Endodermal cell (in vitro differentiated cells): ENCODE measurements at places on chromosomes 3 and 15. TPM values are rescaled to one million over a fixed set of nuclear protein-coding genes. Genes with fewer than 3 reads are reported as not detected.

PTPRG gene
- 92.1 and 108 TPM in 2 replicates for total RNA-seq

GUCA1C gene
- total RNA-seq, result not detected in 2 replicates

SI gene
- not detected in 3 replicates for total RNA-seq

PCOLCE2 gene
- 11.5 to 18.3 TPM (median 17.0 TPM) in 3 replicates for total RNA-seq

CCR5 gene
- total RNA-seq, result not detected in 3 replicates

GRCh38 chr3:46492890-46493547 is 4.8 kb upstream of the RTP3 start:
- no peak overlapping the region for H3K4me3 ChIP-seq
- H3K27ac ChIP-seq, result no peak overlapping the region
- no peak for DNase-seq
- H3K36me3 ChIP-seq, result no peaks in the 10 kb centered on the region
- no peaks in the 10 kb centered on the region for H3K27me3 ChIP-seq

DNA sequence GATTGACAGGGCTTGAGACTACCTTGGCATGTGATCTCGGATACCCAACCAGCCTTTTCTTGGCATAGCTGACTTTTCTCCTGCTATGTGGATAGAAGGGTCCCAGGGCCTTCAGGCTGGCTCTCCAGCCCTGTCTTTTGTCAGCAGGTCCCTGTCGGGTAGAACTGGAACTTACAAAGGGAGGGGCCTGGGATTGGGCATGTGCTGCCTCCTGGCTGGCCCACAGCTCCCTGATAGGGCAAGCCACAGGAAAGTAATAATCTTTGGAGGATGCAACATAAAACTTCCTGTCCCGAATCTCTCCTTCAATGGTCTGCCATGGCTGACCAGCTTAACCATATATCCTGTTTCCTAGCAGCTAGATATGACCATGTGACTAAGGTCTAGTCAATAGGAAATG is 89.1 kb downstream of the ABHD5 start:
- H3K4me3 ChIP-seq, result no peak overlapping the region
- no peak overlapping the region for H3K27ac ChIP-seq
- peaks cover 4% of the 10 kb centered on the region for H3K4me1 ChIP-seq
- no peaks in the 10 kb centered on the region for H3K27me3 ChIP-seq
- no peaks in the 10 kb centered on the region for H3K36me3 ChIP-seq
- peak; percentile 13 for DNase-seq

DNA sequence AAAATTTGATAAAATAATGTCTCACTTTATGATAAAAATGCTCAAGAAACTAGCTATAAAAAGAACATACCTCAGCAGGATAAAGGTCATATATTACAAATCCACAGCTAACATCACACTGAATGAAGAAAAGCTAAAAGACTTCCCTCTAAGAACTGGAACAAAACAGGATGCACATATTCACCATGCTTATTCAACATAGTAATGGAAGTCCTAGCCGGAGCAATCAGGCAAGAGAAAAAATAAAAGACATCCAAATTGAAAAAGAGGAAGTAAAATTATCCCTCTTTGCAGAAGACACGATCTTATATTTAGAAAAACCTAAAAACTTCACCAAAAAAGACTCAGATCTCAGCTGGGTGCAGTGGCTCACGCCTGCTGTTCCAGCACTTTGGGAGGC is 34.0 kb downstream of the SENP7 start:
- no peaks in the 10 kb centered on the region for H3K27me3 ChIP-seq
- H3K4me1 ChIP-seq, result no peaks in the 10 kb centered on the region
- H3K4me3 ChIP-seq, result no peak overlapping the region
- no peak overlapping the region for H3K27ac ChIP-seq

DNA sequence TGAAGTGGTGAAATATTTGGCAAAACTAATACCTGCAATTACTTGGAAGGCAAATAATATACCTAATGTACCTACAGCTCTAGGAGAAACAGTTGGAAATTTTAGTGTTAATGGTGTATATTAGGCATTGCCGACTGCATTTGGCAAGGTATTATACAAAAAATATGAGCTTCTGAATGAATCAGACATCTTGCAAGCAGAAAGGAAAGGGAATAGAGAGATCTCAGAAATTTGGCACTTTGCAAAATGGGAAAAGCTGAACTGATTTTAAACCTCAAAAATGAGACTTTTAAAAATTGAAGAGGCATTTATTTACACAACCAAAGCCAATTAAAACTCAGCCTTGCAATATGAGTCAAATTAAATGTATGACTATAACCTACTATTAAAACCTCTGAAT is 40.2 kb upstream of the C15orf61 start:
- no peak for DNase-seq
- peaks cover 33% of the 10 kb centered on the region for H3K27me3 ChIP-seq
- H3K4me3 ChIP-seq, result no peak overlapping the region
- no peak overlapping the region for H3K27ac ChIP-seq
- H3K36me3 ChIP-seq, result no peaks in the 10 kb centered on the region
- no peaks in the 10 kb centered on the region for H3K4me1 ChIP-seq

- no peaks in the 10 kb centered on the region for H3K36me3 ChIP-seq
- no peak overlapping the region for H3K27ac ChIP-seq
- no peaks in the 10 kb centered on the region for H3K27me3 ChIP-seq
- no peak overlapping the region for H3K4me3 ChIP-seq
- no peaks in the 10 kb centered on the region for H3K4me1 ChIP-seq
Observed at GRCh38 chr15:42324308-42324707, 35.0 kb upstream of the CAPN3 start.

DNA sequence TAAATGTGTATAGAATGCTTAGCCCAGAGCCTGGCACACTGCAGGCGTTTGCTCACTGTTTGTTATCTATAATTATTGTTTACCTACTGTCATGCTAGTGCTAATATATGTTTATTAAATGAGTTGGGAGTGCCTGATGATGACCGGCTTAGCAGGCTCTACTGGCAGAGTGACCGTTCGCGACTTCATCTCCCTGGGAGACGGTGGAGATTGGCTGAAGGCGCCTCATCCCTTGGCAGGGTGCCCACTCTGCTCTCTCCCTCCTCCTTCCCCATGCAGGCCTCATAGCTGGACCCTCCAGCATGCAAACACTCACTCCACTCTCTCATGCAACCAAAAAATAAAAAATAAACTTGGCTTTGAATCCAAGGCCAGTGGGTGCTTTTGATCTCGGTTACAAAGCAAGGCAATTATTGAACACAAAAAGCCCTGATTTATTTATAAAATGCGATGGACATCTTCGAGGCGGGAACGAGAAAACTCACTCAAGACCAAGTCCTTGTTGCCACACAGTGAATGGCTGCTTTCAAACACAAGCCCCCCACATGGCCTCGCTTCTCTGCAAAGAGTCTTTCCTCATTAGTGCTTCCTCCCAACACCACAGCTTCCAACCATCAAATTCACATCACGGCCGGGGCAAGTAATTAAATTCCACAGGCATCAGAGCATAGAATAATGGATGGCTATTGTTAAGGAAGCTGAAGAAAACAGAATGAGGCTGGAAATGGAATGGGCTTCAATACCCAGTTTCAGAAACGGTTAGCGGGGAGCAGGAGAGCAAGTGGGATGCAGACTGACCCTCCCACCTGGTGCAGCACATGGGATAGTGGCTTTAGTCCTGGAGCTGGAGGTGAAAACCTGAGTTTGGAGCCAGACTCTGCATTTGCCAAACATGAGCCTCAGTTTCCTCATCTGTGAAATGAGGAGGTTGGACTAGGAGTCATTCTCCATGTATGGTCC is 135.7 kb upstream of the RAD18 start:
- H3K36me3 ChIP-seq, result no peaks in the 10 kb centered on the region
- DNase-seq, result peak; percentile 24
- H3K27ac ChIP-seq, result peak overlapping the region; percentile 91
- H3K27me3 ChIP-seq, result no peaks in the 10 kb centered on the region
- H3K4me3 ChIP-seq, result no peak overlapping the region
- peaks cover 2% of the 10 kb centered on the region for H3K4me1 ChIP-seq

- H3K27ac ChIP-seq, result no peak overlapping the region
- no peaks in the 10 kb centered on the region for H3K27me3 ChIP-seq
- no peaks in the 10 kb centered on the region for H3K36me3 ChIP-seq
- DNase-seq, result peak; percentile 90
Observed at GRCh38 chr3:45056608-45057301, 30.7 kb downstream of the CLEC3B start.

- H3K27ac ChIP-seq, result no peak overlapping the region
- H3K4me3 ChIP-seq, result no peak overlapping the region
- no peaks in the 10 kb centered on the region for H3K27me3 ChIP-seq
- no peaks in the 10 kb centered on the region for H3K36me3 ChIP-seq
- no peak for DNase-seq
Observed at GRCh38 chr3:73431183-73431900, 193.4 kb downstream of the PDZRN3 start.

- H3K36me3 ChIP-seq, result no peaks in the 10 kb centered on the region
- DNase-seq, result no peak
- no peaks in the 10 kb centered on the region for H3K4me1 ChIP-seq
- no peak overlapping the region for H3K27ac ChIP-seq
- no peaks in the 10 kb centered on the region for H3K27me3 ChIP-seq
Observed at GRCh38 chr3:67655364-67656121, 1.1 kb upstream of the SUCLG2 start.

DNA sequence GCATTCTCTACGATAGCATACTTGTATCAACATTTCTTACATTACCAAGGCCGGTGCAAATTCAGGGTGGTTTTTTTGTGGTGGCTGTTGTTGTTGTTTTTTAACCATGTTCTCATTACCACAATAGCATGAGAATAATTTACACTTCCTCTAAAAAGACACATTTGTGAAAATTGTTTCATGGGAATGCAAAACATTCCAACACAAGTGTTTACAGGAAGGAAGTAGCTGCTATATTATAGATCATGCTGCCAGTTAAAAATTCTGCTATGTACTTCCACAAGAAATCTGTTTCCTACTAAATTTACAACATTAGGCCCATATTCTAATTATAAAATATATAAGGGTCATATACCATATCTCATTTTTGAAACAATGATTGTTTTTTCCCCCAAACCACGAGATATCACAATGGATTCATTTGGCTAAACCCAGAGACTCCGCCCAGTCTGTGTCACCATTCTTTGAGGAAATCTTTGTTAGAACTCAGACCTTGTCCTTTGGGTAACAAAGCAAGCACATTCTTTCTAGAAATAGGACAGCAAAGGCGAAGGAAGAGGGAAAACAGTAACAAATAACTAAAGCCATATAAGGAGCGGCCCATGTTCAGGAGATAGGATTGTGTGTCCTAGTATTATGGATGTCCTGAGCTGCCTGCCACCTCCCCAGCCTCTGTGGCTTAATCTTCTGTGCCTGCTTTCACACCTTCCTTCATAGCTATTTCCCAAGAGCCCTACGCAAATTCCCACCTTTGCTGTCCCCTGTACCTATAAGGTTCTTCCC is 60.1 kb downstream of the UACA start:
- peak; percentile 72 for DNase-seq
- H3K27ac ChIP-seq, result no peak overlapping the region
- H3K4me3 ChIP-seq, result peak overlapping the region; percentile 77
- peaks cover 6% of the 10 kb centered on the region for H3K36me3 ChIP-seq
- peaks cover 28% of the 10 kb centered on the region for H3K4me1 ChIP-seq

GRCh38 chr3:155318740-155319139 is 25.3 kb upstream of the STRIT1 start:
- no peak overlapping the region for H3K27ac ChIP-seq
- no peaks in the 10 kb centered on the region for H3K4me1 ChIP-seq
- H3K4me3 ChIP-seq, result no peak overlapping the region

DNA sequence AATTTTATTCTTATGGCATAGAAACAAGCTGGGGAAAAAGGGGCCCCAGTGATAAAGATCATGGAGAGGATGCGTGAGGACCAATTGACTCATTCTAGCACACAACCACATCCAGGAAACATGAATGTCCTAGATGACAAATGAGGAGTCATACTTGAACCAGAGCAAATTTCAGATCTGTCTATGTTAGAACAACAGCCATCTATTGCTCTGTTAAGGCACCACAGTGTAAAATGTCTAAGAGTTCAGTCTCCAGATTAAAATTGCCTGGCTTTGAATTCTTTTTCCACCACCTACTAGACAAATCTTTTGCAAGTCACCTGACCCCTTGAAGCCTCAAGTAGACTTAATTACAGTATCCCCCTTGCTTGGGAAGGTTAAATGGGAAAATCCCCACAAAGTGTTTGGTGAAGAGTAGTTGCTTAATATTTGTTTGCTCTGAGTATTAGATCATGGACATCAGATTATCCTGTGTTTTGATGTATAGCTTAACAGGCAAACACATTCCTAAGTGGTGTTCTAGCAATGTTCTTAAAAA is 258.7 kb upstream of the TGFBR2 start:
- H3K36me3 ChIP-seq, result no peaks in the 10 kb centered on the region
- no peak overlapping the region for H3K27ac ChIP-seq
- H3K4me1 ChIP-seq, result peaks cover 7% of the 10 kb centered on the region
- no peak for DNase-seq

- no peak for DNase-seq
- H3K27me3 ChIP-seq, result no peaks in the 10 kb centered on the region
- no peaks in the 10 kb centered on the region for H3K36me3 ChIP-seq
- no peak overlapping the region for H3K27ac ChIP-seq
- no peaks in the 10 kb centered on the region for H3K4me1 ChIP-seq
Observed at GRCh38 chr3:69452295-69452694, 66.4 kb upstream of the FRMD4B start.

DNA sequence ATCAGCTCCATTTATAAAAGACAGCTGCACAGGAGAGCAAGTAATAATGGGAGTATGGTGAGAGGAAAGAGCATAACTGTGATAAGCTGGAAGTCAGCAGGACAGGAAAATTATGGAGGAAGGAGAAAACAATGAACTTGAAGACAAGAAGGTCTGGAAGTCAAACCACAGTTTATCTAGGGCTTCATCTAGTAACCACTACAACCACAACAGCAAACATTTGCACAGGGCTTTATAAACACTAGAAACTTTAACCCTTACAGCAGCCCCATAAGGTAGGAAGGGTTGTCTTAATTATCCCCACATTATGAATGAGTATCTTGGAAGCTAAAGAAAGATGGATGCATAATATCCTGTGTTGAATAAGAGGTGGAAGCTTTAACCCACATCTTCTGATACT is 820.8 kb downstream of the IGSF11 start:
- DNase-seq, result no peak
- no peak overlapping the region for H3K27ac ChIP-seq
- no peaks in the 10 kb centered on the region for H3K27me3 ChIP-seq
- H3K4me1 ChIP-seq, result no peaks in the 10 kb centered on the region
- no peak overlapping the region for H3K4me3 ChIP-seq

- no peak for DNase-seq
- no peak overlapping the region for H3K27ac ChIP-seq
- H3K36me3 ChIP-seq, result no peaks in the 10 kb centered on the region
- H3K4me1 ChIP-seq, result peaks cover 2% of the 10 kb centered on the region
- H3K4me3 ChIP-seq, result no peak overlapping the region
Observed at GRCh38 chr15:94125156-94125555, 106.2 kb upstream of the MCTP2 start.

- DNase-seq, result no peak
- H3K27me3 ChIP-seq, result no peaks in the 10 kb centered on the region
- no peak overlapping the region for H3K4me3 ChIP-seq
- H3K4me1 ChIP-seq, result peaks cover 3% of the 10 kb centered on the region
Observed at GRCh38 chr3:124296406-124296805, 304.5 kb upstream of the ROPN1 start.

GRCh38 chr3:37943631-37944314 is 46.8 kb upstream of the VILL start:
- no peak overlapping the region for H3K4me3 ChIP-seq
- no peak overlapping the region for H3K27ac ChIP-seq
- no peaks in the 10 kb centered on the region for H3K36me3 ChIP-seq
- no peaks in the 10 kb centered on the region for H3K27me3 ChIP-seq

GRCh38 chr3:188082031-188082430 is 71.9 kb upstream of the LPP start:
- no peak overlapping the region for H3K4me3 ChIP-seq
- no peaks in the 10 kb centered on the region for H3K4me1 ChIP-seq
- H3K36me3 ChIP-seq, result no peaks in the 10 kb centered on the region

GRCh38 chr15:100256101-100256969 is 85.4 kb downstream of the ADAMTS17 start:
- no peaks in the 10 kb centered on the region for H3K36me3 ChIP-seq
- H3K27ac ChIP-seq, result no peak overlapping the region
- no peak overlapping the region for H3K4me3 ChIP-seq
- no peaks in the 10 kb centered on the region for H3K27me3 ChIP-seq
